ENCODE measurements at places on chromosomes 12 and 14.

DNA sequence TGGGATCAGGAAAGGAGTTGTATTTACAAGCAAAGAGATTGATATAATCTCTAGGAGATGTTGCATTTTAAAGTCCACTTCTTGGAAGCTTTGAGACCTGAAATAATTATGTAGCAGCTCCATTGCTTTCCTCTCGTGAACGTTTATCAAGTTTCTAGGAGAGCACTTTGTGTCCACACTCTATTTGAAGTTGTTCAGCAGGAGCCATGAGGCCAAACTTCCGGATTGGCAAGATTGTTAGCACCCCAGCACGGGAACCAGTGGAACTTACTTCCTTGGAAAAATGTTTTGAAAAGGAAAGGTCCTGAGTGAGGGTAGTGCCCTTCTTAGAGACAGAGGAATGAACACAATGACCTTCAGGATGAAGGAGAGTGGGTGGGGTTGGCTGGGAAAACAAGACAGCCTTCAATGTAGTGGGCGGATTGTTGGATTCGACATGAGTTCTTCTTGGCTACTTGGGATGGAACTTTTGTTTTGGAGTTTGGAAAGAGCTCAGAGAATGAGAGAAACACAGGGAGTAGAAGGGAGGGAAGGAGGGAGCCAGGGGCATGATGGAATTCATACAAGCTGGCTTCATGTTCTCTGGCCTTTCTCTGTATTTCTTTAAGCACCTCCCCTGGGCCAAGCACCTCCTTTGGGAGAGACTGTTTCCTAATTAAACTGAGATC lies 23.8 kb upstream of the CISTR start:
- DNase-seq, result peak; percentile 24

DNA sequence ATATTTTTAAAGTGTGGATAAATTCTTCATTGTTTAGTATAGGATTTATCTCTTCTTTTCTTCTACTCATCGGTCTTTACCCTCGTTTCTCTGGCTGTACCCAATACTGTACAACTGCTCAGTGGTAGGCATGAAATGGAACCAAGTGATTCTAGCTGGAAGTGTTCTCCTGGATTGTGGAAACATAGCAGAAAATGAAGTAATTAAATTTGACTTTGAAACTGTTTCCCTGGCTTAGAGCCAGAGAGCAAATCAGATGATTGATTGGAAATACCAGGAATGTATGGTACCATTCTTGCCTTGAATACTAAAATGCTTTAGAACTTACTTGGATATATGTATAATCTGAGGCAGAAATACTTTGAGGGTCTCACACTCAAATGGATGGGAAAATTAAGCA lies 292.3 kb downstream of the ERC1 start:
- DNase-seq, result no peak

- no peak for DNase-seq
Observed at GRCh38 chr14:86020841-86021240, 490.9 kb downstream of the FLRT2 start.

DNA sequence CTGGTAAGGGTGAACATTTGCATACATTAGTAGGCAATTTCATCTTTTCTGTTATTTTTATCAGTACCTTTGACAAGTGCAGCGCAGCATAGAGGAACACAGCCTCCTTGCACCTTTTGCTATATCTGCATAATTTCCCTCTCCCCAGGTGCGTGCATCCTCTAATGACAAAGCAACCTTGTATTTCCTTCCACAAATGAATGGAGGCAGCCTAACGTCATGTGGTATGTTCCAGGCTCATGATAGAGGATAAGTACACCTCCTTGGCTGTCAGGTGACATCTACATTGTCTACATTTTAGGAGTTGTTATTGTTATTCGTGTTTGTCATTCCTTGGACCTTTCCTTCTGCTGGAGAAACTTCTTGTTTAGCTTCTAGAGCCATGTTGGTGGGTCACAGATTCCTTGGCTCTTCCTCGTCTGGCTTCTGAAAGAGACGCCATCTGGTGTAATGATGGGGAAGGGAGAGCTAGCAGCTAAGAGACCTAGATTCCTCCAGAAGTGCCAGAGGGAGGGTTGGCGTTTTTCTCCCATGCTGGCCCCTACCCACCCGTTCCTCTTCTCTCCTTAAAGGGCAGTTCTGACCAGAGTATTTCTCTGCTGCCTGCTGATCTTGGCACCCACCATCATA lies 37.0 kb downstream of the EVL start:
- no peak for DNase-seq

GRCh38 chr12:55937981-55938380 lies 7.0 kb downstream of the DGKA start:
- DNase-seq, result no peak

- DNase-seq, result peak; percentile 42
Observed at GRCh38 chr12:131795690-131796410, 32.3 kb upstream of the MMP17 start.

GRCh38 chr12:118714051-118714460 lies 267.3 kb upstream of the SRRM4 start:
- DNase-seq, result no peak

GRCh38 chr14:47778631-47779030 lies 103.2 kb upstream of the MDGA2 start:
- DNase-seq, result no peak

- DNase-seq, result no peak
Observed at GRCh38 chr14:80787876-80788275, 153.7 kb downstream of the CEP128 start.

- DNase-seq, result no peak
Observed at GRCh38 chr14:91890291-91890749, 23.0 kb upstream of the TC2N start.

DNA sequence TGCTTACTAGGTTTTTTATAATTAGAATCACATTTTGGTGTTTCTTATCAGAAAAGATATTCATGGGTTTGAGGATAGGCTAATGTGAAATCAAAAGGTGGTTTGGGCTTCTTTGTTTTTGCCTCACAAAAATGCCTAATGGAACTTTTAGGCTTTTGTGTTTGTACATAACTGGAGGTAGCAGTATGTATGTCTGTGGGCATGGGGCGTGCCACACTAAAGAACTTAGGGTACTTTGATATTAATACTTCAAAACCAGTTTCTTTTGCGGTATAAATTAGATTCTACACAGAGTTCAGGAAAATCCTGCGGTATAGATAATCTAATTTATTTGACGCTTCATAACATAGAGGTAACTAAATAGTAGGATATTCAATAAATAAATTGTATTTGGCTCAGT lies 1.9 kb downstream of the ETV6 start:
- DNase-seq, result no peak

DNA sequence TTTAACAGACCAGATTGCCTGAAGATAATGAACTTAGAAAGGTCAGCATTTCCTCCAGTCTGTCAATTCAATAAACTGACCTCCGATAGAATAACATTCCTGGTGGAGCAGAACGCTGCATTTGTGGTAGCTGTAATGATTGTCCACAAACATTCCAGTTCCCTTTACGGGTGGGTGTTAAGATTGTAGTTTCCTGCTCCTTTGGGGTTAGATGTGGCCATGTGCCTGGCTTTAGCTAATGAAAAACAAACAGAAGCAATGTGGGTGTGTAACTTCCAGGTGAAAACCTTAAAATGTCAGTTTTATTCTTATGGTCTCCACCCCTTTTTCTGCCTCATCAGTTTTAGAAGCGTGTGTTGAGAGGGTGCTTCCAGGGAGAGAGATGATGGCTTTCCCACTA lies 217.3 kb upstream of the CRY1 start:
- DNase-seq, result no peak

DNA sequence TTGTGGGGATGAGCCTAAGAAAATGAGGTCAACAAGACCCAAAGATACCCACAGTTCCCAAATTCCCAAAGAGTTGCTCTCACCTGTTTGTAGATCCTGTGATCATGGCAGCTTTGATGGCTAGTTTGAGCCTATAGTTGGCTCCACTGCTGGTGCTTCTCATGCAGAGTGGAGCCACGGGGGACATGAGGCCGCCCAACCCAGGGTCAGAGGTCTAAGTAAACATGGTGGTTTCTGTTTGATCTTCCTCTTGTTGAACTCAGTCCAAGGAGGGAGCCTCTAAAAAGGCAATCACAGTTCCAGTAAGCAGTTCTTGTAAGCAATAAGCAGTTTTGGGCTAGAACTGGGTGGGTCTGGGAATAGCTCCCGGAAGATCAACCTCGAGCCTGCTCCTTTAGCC lies 125.6 kb upstream of the DHRS4 start:
- DNase-seq, result no peak

DNA sequence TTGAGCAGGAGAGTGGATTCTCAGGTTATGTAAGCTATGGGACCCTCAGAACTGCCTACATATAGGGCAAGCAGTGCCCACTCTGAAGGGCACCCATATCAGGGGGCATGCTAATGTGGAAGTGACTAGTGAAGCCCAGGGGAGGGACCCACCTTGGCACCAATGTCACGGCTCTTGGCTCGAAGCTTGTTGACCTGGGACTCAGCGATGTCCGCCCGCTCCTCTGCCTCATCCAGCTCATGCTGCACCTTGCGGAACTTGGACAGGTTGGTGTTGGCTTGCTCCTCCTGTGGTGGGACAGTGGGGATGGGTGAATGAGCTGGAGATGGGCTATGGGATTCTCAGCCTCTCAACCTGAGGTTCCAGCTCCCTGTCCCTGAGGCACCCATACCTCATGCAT lies 5.4 kb downstream of the CMTM5 start:
- no peak for DNase-seq

GRCh38 chr12:74957231-74957630 lies 252.4 kb downstream of the KCNC2 start:
- no peak for DNase-seq

- no peak for DNase-seq
Observed at GRCh38 chr14:72463291-72463866, 430.5 kb downstream of the DPF3 start.

- no peak for DNase-seq
Observed at GRCh38 chr12:104863296-104863948, 94.7 kb downstream of the SLC41A2 start.

DNA sequence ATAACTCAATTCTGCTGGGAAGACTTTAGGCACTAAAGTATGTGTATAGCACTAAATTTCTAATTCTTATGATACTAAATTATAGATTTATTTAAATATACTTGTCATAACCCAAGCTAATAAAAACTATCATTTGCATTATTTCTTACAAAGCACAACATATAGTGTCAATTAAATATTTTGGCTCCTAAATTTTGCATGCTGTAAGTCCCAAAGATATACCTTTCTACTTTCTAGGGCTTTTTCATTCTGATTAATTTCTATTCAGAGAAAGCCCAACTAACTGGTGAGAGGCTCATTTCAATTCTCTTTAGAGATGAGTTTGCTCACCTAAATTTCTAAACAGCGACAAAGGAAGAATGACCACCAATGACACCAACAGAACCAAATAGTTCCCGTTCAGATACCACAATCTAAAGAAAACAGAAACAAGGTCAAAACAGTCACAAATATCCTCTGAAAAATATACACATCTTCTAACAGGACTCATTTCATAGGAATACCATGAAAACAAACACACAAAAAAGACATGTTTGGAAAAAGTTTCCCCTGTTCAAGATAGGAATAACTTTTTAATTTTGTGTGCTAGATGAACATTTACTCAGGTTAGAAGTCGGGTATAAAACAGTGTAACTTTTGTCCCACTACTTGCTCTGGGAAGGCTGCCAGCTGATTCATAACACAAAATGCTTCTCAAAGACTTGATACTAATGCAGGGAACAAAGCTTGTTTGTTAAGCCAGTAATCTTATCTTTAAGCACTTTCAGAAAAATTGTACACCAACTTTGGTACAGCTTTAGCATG lies 7.6 kb downstream of the SLC38A2 start:
- DNase-seq, result peak; percentile 58

DNA sequence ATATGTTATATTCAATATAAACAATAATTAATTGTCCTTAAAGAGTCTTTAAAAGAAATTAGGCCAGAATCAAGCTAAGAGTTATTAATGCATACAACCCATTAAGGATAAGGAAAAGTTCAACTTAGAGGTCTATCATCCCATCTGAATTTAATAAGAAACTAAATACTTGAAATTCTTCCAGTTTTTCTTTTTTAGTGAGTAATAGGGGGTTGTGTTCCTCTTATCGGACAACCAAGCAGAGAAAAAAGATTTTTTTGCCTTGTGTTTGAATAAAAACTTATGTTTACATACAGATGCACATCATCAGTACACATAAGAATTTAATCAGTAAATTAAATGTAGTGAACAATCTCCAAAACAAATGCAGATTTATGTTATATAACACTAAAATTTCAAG lies 32.5 kb downstream of the PAWR start:
- DNase-seq, result no peak

DNA sequence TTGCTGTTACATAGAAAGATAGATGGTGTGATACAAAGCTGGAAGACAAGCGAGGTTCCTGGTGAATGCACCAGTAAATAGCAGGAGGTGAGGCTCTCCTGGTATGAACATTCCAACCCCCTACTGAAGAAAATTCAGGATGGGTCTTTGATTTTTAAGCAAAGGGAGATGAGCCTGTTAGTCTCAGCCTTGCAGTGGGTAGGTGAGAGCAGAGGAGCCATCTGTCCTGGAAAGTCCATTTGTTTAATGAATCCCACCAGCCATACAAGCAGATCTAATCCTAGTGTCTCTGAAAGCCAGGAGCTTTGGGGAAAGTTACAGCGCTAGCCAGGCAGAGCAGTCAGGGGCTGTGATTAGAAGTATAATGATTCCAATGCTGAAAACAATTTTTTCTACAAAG lies 234.8 kb upstream of the FOXN3 start:
- DNase-seq, result no peak

DNA sequence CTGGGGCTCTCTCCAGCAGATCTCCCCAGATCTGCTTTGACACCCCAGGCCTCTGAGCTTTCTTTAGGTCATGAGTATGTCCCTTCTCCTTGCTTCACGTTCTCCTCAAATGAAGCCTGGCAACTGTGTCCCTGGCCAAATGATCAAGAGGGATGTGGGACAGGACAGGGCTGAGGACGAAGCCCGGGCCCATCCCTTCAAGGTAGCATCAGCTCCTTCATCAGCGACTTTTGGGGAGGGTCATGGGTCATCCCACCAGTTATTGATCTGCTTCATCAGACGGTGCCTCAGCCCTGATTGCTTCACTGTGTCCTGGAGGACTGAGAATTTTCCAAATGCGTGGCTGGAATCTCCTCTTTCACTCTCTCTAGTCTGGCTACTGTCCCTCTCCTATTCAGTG lies 32.3 kb downstream of the ACADS start:
- DNase-seq, result no peak

DNA sequence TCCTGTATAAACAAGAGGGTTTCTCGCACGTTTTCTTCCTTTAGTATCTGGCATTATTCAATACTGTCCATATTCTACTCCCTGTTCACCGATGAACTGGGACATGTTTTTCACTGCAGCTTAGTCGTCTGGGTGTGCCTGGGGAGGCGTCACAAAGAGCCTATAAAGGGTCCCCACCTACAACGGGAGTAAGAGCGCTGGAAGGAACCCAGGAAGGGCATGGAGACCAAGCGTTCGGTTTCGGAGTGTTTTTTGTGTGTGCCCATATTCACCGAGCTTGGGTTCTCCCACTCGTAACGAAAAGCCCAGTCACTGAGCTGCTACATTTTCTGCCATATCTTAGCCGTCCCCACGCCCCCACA lies 592 bp upstream of the USP15 start:
- DNase-seq, result no peak

- no peak for DNase-seq
Observed at GRCh38 chr14:70013271-70013873, 134.2 kb downstream of the SMOC1 start.

Measured in prostate gland (tissue), 2 donors.